Activated CD8-positive, alpha-beta memory T cell treated with anti-CD3 and anti-CD28 coated beads, Interleukin-2, amount 10 ng/mL, durations not matched to agents 7 days and 5 days (primary cell): ENCODE measurements at places on chromosomes 12 and 14. TPM values are rescaled to one million over a fixed set of nuclear protein-coding genes. Genes with fewer than 3 reads are reported as not detected.

The KRT74 gene
- total RNA-seq: not detected

The KERA gene
- not detected for total RNA-seq

- DNase-seq: peak; percentile 69
Observed at GRCh38 chr14:76953311-76953945, 75.1 kb downstream of the IRF2BPL start.

- DNase-seq: no peak
Observed at GRCh38 chr12:115648463-115648862, 629.0 kb downstream of the MED13L start.

- no peak for DNase-seq
Observed at GRCh38 chr14:20327005-20327869, 5.8 kb downstream of the CCNB1IP1 start.
